ENCODE measurements at places on chromosomes 2 and 18.

- DNase-seq, result no peak
Measured at GRCh38 chr2:74573747-74574562, 19.4 kb downstream of the DOK1 start.

DNA sequence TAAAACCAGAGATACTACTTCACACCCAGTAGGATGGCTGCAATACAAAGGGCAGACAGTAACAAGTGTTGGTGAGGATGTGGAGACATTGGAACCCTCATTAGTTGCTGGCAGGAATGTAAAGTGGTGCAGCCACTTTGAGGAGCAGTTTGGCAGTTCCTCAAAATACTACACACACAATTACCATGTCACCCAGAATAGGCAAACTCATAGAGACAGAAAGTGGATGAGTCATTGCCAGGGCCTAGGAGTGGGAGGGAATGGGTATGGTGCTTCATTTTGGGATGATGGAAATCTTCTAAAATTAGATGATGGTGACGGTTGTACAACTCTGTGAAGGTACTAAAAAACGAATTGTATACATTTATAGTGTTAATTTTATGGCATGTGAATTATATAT lies 54.8 kb downstream of the ATP9B start:
- DNase-seq, result no peak

DNA sequence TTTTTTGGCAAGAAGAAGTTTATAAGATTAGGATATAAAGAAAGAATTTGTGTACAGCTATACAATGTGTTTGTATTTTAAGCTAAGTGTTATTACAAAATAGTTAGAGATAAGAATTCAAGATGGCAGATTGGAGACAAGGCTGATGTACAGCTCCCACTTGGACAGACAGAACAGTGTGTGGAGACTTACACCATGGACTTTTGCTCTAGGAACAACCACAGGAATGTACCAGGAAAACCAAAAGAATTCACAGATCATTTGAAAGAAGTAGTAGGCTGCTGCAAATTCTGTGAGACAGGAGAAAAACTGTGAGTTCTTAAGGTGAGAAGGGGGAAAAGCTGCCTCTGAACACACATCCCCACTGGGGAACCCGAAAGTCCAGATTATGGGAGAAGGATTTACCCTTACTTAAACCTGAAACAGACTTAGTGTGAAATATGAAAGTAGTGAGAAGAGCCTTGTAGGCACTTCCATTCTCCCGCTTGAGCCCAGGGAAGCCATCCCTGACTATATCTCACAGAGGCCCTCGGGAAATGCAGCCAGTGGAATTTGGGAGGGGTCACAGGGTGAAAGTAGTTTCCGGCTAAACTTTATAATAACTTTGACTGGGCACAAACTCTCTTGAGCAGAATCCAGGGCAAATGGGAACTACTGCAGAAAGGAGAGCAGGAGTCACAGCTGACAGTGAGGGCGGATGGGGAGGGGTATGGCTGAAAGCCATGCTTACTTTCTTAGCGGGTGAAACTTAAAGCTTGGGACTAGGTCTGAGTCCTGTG lies 11.6 kb upstream of the RPRD1A start:
- DNase-seq, result no peak

DNA sequence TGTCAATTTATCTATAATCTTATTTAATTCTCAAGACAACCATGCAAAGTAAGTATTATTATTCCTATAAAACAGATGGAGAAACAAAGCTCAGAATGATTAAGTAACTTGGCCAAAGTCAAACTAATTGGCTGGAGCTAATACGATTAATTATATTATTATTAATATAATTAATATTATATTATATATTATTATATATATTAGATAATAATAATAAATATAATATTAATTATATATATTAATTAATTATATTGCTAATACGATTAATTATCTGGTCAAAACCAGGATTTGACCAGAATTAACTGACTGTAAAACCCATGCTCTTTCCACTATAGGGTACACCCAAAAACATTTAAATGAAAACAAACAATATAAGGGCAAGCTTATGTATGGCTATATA lies 52.4 kb downstream of the FARSB start:
- no peak for DNase-seq

- no peak for DNase-seq
Measured at GRCh38 chr2:149033716-149034115, 4.8 kb upstream of the LYPD6B start.

DNA sequence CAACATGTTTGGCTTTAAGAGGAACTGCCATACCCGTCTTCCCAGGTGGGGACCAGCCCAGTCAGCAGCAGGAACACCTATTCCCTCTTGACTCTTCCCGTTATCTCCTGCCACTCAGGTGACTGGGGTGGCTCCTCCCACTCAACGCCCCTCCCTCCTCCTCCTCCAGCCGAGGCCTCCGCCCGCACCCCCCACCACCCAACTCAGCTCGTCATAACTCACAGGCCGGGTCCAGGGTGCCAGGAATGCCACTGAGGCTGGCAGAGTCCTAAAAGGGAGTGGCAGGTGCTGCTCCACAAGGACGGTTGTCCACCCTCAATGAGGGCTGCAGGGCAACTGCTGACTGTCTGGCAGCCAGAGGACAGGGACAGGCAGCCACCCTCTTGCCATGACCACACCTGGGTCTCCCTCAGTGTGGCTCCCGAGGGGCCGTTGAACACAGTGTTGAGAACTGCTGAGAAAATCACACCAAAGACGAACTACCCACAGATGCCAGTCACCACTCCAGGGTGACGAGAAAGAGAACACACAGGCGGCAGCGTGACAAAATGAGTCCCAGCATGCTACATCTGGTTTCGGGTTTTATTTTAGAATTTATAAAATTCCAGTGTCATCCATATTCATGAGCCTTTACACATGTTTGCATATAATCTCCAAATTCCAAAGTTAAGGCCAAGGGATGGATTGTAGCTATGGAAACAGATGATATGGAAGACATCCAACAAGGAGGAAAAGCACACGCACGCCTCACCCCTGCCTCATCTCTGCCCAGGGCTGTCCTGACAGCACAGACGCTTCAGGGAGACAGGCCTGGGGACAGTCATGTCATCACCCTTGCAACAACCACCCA lies 38.5 kb downstream of the ANO7 start:
- no peak for DNase-seq

- DNase-seq, result no peak
Measured at GRCh38 chr2:24362253-24362652, 1.9 kb upstream of the ITSN2 start.

- DNase-seq, result peak; percentile 76
Measured at GRCh38 chr2:136118819-136119716, 1.1 kb upstream of the CXCR4 start.

- no peak for DNase-seq
Measured at GRCh38 chr18:45525301-45525700, 90.0 kb upstream of the SLC14A2 start.

DNA sequence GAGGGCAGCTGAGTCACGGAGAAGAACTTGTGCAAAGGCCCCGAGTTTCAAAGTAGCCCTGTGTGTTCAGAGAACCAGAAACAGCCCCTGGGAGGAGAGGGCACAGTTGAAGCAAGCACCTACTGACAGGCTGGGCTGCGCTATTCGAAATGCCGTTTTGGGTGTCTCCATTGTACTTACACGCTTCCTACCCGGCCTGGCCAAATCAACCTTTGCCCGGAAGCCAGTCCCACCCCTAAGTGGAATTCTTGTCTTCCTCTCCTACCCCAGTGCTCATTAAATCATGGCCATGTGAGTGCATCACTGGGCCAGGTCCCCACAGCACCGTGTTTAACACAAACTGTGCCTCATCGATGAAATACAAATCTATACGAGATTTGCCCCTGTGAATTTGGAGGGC lies 6.0 kb downstream of the DIPK1C start:
- no peak for DNase-seq

DNA sequence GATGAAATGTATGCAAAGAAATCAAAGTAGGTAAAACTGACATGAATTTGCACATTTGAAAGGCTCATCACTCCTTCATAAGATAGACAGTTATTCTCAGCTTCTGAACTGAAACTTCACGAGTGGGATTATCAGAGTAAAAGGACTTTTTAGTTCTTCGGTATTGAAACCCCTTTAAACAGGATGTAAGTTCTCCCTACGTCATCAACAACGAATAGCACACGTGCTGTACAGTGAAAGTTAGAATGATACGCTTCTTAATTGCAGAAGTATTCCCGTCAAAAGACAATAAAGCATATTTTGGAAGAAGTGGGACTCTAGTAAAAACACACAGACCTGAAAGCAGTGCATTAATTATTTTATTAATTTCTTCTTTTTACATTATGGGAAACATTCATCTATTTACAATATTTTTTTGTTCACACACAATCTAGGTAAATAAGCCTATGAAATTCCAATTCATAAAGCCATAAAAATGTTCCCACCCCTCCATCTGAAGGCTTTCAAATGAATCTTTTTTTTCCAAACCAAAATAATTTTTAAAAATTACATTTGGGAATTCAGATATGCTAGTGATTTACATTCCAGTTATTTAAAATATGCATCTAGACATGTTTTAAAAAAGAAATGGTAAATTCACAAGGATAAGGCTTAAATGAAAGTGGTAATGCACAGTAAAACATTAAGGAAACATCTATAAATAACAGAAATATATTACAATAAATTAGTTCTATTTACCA lies 45.9 kb downstream of the TGIF1 start:
- DNase-seq, result no peak

- peak; percentile 30 for DNase-seq
Measured at GRCh38 chr2:21042958-21043743, 722 bp downstream of the APOB start.

GRCh38 chr18:26519114-26519513 lies 29.2 kb downstream of the KCTD1 start:
- no peak for DNase-seq
